Activated T-cell treated with anti-CD3 and anti-CD28 coated beads, Interleukin-2, amount 50 U/mL, for 4 hours (primary cell): ENCODE measurements at places on chromosomes 5 and 9. TPM values are rescaled to one million over a fixed set of nuclear protein-coding genes. Genes with fewer than 3 reads are reported as not detected.

DNA sequence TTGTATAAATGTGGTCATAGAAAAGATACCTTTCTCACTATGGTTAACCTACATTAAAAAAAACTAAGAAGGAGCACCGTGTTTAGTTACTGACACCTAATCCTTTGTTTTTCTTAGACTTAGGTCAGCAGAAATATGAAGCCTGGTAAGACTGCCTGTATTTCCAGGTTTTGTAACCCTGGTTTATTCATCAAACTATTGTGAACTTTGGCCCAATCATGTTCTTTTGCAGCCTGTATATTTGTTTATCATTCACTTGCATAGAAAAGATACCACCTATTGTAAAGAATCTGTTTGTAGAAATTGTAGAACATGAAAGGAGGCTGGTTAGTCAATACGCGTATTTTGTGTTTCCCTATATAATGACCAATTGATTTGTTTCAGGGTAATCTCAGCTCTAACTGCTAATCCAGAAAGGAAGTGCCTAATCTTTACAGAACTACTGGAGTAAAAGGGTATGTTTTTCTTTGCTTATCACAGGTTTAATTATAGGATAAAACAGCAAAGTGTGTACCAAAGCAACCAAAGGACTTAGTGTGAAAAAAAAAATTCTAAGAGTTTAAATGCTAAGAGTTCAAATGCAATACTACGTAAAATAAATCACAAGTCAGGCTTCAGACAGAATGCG lies 103.6 kb downstream of the LURAP1L start:
- DNase-seq, result no peak

GRCh38 chr5:91366551-91366950 lies 16.6 kb downstream of the ARRDC3 start:
- no peak for DNase-seq

- DNase-seq, result no peak
These were observed 46.7 kb upstream of the TBC1D9B start for GRCh38 chr5:179954434-179954833.

DNA sequence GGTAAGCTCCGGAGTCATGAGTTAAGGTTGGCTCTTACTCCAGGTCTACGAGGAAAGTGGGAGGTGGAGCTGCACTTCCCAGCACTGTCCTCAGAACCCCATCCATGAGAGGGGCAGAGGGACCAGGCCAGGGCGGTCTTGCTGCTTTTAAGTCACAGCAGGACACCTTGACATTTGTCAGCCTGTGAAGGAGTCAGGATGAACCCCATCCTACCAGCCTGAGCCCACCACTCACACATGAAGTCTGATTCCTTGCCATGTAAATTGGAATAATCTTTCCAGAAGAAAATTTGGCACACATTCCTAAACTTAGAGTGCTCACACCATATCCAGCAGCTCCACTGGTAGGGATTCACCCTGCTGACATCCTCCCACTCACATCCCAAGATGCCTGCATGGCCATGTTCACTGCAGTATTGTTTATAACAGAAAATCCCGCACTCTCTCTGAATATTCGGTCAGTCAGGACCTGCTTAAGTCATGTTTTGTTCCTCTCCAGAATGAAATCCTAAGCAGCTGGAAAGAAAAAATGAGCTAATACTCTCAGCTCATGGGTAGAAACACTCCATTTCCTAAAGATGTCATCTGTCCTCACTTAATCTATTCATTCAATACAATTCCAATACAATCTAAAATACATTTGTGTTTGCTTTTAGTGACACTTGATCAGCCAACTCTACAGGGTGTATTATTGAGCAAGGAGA lies 79.3 kb upstream of the COL5A1 start:
- DNase-seq, result no peak

GRCh38 chr5:485946-486491 lies 38.2 kb downstream of the SLC9A3 start:
- DNase-seq, result no peak

GRCh38 chr5:157137691-157138090 lies 5.0 kb downstream of the MED7 start:
- no peak for DNase-seq

GRCh38 chr5:52883110-52883509 lies 95.4 kb downstream of the ITGA1 start:
- no peak for DNase-seq

- DNase-seq, result no peak
These were observed 73.3 kb upstream of the PHF24 start for GRCh38 chr9:34884747-34885189.

GRCh38 chr9:84966876-84967830 lies 297.6 kb downstream of the NTRK2 start:
- DNase-seq, result no peak

DNA sequence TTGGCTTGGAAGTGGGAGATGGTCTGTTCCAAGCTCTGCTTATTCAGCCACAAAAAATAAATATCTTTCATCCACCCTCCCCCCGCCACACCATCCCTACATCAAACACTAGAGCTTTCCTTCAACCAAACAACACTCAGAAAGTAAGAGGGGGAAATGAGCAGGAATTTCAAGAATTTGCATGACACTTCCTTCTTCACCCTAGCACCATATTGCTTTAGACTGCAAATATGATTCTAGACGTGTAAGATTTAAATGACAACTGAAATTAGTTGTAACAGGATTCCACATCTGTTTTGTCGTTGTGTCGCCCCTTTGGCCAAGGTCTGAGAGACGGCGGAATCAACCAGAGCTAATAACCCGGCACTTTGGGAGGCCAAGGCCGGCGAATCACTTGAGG lies 88.5 kb downstream of the NDFIP1 start:
- no peak for DNase-seq

GRCh38 chr9:71830929-71831328 lies 62.6 kb upstream of the CEMIP2 start:
- DNase-seq, result no peak

Gene DBN1
- 16.6 TPM for total RNA-seq

Gene PTGDS
- total RNA-seq, result 0.30 TPM

Gene RNF183
- total RNA-seq, result 0.37 TPM

Gene C9
- 0.53 TPM for total RNA-seq

Gene OTULINL
- 4.8 TPM for total RNA-seq

Gene ARID3C
- total RNA-seq, result not detected
